KG1 (cell line): ENCODE measurements at places on chromosomes 11 and 22.

GRCh38 chr11:88626216-88626615, 288.7 kb upstream of the CTSC start:
- DNase-seq: no peak

DNA sequence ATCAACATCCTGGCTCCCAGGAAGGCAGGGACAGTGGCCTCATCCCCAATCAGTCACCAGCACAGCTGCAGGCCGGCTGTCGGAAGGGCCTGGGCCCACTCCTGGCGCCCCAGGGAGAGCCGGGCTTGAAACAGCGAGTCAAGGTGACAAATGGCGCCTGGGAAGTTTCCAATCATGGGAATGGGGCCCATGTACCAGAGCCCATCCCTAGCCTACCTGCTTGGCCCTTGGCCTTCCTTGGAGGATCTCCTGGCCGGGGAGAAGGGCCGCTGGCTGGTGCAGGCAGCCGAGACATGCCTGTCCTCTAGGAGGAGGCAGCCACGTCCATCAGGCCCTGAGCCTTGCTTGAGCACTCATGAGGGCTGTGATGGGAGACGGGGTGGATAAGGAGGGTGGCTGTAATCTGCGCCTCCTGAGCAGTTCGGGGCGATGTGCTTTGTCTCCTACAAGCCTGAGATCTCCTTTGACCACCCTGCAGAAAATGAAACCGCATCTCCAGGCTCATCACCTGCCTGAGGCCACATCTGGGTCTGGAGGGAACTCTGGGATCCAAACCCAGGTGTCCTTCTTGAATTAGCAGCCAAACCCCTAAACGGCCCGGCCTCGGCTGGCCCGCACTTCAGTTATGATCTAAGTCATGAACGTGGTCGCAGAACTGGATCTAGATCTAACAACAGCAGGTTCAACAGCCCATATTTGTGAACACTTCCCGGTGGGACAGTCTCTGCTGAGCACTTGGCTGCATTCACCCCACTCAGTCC, 862.0 kb downstream of the TBC1D22A start:
- no peak for DNase-seq

DNA sequence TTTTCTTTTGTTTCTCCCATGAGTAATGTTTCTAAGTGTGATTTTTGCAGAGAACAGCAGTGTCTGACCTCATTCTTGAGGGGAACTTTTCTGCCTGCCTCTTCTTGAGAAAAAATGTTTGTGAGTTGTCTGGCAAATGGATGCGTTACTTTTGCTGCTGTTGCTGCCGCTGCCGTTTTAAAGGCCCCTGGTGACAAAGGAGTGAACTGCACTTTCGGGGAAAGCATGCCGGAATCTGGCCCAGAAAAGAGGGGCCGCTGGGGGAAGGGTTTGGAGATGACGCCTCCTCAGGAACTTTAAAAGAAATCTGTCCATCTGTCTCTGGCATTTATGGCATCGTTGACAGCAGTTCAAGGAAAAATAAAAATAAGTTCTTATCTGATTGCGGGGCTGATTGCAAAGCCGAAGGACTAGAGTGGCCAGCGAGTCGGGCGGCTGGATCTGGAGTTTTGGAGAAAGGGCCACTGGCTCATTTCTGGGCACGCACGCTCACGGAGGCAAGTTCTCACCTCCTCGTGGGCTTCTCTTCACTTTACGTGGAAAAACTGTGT, 16.5 kb downstream of the ZBTB16 start:
- peak; percentile 29 for DNase-seq

GRCh38 chr11:28966951-28967350, 858.8 kb downstream of the METTL15 start:
- no peak for DNase-seq

GRCh38 chr11:7696424-7696823, 9.9 kb downstream of the OVCH2 start:
- DNase-seq: no peak
